ENCODE measurements at places on chromosomes 13 and 19. TPM values are rescaled to one million over a fixed set of nuclear protein-coding genes. Genes with fewer than 3 reads are reported as not detected.

The ATF5 gene
- polyA plus RNA-seq, result 3.1 TPM

The RCBTB1 gene
- polyA plus RNA-seq, result 6.5 TPM

The ZNF208 gene
- polyA plus RNA-seq, result not detected

The ZNF229 gene
- polyA plus RNA-seq, result 0.20 TPM

The ZNF91 gene
- 48.1 TPM for polyA plus RNA-seq

The KLK1 gene
- not detected for polyA plus RNA-seq

The CEACAM16 gene
- polyA plus RNA-seq, result not detected

The NLRP7 gene
- 0.27 TPM for polyA plus RNA-seq

The LILRA1 gene
- 1.1 TPM for polyA plus RNA-seq

The PSPN gene
- polyA plus RNA-seq, result 0.65 TPM

The TTYH1 gene
- 1.5 TPM for polyA plus RNA-seq

The EFNA2 gene
- not detected for polyA plus RNA-seq

The SIGLEC9 gene
- 11.3 TPM for polyA plus RNA-seq

The OR7C1 gene
- not detected for polyA plus RNA-seq

The UBXN6 gene
- 4.7 TPM for polyA plus RNA-seq

The CEBPA gene
- 5.3 TPM for polyA plus RNA-seq

The PVR gene
- polyA plus RNA-seq, result 7.3 TPM

The ELSPBP1 gene
- polyA plus RNA-seq, result not detected

The PDCD5 gene
- 128 TPM for polyA plus RNA-seq

The ZNF524 gene
- polyA plus RNA-seq, result 31.7 TPM

The SHISA7 gene
- polyA plus RNA-seq, result not detected

The KCNRG gene
- not detected for polyA plus RNA-seq

The RUBCNL gene
- not detected for polyA plus RNA-seq

The ZNF799 gene
- 4.5 TPM for polyA plus RNA-seq

The NXNL1 gene
- not detected for polyA plus RNA-seq

The ZNF534 gene
- not detected for polyA plus RNA-seq

The ZNF416 gene
- polyA plus RNA-seq, result 4.1 TPM

The CYP2A7 gene
- polyA plus RNA-seq, result not detected

The TEX29 gene
- not detected for polyA plus RNA-seq

The LHB gene
- polyA plus RNA-seq, result not detected

The SPACA4 gene
- polyA plus RNA-seq, result not detected

The NUFIP1 gene
- 1.7 TPM for polyA plus RNA-seq

The LIM2 gene
- polyA plus RNA-seq, result 40.0 TPM

The NUMBL gene
- 1.3 TPM for polyA plus RNA-seq

The ZNF302 gene
- polyA plus RNA-seq, result 14.5 TPM

The TPP2 gene
- polyA plus RNA-seq, result 57.4 TPM

The GJB2 gene
- not detected for polyA plus RNA-seq

The SELENOV gene
- polyA plus RNA-seq, result not detected

The DIAPH3 gene
- polyA plus RNA-seq, result not detected

The LILRA6 gene
- polyA plus RNA-seq, result 0.33 TPM

The CYP4F2 gene
- not detected for polyA plus RNA-seq

The PDE4C gene
- not detected for polyA plus RNA-seq

The ZNF541 gene
- polyA plus RNA-seq, result not detected

The ACP7 gene
- polyA plus RNA-seq, result not detected

The KIR2DL4 gene
- polyA plus RNA-seq, result 61.6 TPM

The ZNF560 gene
- polyA plus RNA-seq, result not detected

The SGTA gene
- polyA plus RNA-seq, result 34.3 TPM

The ZNF256 gene
- polyA plus RNA-seq, result 5.9 TPM

The GIPR gene
- 0.34 TPM for polyA plus RNA-seq

The OR7A5 gene
- polyA plus RNA-seq, result not detected

The COMP gene
- not detected for polyA plus RNA-seq

The SBK3 gene
- polyA plus RNA-seq, result not detected

The UBE2L5 gene
- polyA plus RNA-seq, result not detected

The TRPM4 gene
- not detected for polyA plus RNA-seq

The GET3 gene
- polyA plus RNA-seq, result 182 TPM

The NLRP5 gene
- not detected for polyA plus RNA-seq

The NEK3 gene
- 1.6 TPM for polyA plus RNA-seq

The ZNF177 gene
- 0.52 TPM for polyA plus RNA-seq

The CACNA1A gene
- polyA plus RNA-seq, result not detected
